ENCODE measurements at places on chromosomes 1 and 21. TPM values are rescaled to one million over a fixed set of nuclear protein-coding genes. Genes with fewer than 3 reads are reported as not detected.

NFASC gene
- 7.8 TPM for total RNA-seq

IGFN1 gene
- 0.02 TPM for total RNA-seq

PLD5 gene
- not detected for total RNA-seq

- DNase-seq = no peak
These were observed 25.9 kb downstream of the CACHD1 start for GRCh38 chr1:64495878-64496277.

DNA sequence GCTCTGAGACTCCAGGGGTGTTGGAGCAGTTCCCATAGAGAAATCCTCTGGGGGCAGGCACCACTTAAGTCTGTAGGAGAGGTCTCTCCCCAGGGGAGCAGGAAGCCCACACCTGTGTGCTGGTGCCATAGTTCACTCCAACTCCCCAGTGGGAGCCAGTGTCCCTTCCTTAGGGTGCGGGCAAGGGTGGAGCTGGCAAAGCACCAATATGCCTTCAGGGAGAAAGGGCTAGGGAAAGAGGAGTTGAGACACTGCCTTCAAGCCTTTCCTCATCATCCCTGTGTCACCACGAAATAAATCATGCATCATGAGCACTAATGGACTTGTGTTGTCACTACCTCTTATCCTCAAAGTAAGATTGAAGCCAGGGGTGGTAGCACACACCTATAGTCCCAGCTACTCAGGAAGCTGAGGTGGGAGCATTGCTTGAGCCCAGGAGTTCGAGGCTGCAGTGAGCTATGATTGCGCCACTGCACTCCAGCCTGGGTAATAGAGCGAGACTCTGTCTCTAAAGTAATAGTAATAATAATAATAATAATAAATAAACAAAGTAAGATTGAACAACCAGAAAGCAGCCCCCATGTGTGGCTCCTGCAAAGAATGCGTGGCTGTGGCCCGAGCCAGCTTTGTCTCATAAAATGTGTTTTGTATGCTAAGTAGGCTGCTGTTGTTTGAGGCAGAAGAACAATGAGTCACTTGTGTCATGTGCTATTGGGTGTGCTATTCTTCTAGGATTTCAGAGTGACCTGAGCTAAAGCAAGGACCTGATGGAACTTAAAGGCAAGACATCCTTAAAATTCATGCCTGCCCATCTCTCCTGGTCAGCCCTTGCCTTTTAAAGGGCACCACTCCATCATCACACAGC, 6.7 kb upstream of the TIE1 start:
- no peak for DNase-seq

DNA sequence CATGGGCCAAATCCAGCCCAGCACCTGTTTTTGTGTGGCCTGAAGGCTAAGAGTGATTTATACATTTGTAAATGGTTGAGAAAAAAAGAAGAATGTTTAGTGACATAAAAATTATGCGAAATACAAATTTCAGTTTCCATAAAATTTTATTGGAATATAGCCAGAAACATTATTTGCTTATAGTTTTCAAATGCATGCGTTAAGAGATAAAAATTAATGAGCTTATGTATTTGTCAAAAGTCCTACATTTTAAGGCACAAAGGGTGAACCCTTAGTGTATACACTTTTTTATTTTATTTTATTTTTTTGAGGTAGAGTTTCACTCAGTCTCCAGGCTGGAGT, 2.1 kb downstream of the MORC3 start:
- no peak for DNase-seq

GRCh38 chr1:226255380-226255779, 31.9 kb downstream of the MIXL1 start:
- DNase-seq = no peak

GRCh38 chr1:192506741-192507155, 68.8 kb upstream of the RGS1 start:
- DNase-seq = no peak

DNA sequence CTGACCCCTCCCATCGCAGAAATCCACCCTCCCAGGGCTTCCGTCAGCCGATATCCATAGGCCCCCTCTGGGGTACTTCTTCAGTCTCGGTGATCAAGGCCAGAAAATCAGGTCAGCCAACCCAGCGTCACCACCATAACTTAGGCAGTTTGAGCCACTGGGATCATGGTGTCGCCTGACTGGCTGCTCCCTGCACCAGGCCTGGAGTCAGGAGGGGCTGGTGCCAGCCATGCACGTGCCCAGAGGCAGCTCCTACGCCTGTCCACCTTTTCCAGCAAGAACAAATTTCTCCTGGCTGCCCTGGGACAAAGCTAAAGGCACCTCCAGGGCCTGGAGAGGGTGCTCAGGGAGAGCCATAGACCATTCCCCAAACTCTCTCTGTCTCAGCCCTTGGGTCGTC, 4.8 kb upstream of the CTRC start:
- no peak for DNase-seq

DNA sequence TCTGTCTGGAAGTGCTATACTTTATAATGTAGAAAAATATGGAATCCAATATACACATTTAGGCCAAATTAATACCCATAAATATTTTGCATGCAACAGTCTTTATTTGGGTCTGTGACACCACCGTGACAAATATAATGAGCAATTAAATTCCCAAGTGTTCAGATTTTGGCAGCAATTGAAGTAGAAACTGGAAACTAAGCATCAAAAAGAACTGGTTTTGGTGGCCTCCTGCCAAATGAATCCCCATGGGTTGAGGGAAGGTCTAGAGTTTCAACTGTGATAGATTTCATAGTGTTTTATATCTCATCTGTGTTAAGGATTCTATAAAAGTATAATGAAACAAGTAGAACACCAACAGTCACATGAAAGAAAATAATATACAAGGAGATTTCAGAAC, 88.4 kb downstream of the DPYD start:
- DNase-seq = no peak

DNA sequence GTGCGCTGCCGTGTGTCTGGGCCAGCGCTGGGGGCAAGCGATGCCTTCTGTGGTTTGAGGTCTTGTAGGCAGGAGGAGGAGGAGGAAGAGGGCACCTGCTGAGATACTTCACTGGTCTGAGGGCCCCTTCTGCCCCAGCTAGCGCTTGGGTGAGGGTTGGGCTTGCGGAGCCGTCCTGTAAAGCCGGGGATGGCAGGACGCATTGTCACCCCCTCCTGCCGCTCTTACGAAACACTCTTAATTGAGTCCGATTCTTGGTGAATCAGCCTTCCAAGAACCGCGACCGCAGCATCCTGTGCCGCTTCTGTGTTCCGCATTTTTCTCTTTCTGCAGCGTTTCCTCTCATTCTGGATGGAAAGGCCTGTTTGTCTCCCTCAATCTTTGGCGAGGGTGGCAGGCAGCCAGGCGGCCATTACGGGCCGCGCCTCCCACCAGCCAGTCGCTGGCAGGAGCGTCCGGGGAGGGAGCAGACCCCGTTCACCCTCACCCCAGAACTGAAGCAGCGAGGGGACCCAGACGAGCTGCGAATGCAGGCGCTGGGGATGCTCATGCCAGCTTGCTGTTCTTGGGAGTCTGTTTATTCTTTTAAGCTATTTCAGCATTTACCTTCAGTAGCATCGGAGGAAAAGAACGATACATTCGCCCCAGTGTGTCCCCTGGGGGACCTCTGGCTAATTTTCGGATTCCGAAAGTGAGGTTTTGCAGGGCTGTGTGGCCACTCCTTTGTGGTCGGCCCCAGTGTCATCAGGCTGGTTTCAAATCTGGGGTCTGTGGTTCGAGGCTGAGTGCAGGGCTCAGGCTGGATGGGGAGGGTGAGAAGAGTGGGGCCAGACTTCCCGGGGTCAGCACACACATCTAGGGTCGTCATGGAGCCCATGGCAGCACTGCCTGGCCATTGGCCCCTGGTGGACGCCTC, 62.7 kb downstream of the SKI start:
- DNase-seq = no peak
